ENCODE measurements at places on chromosomes 7 and 10.

- no peak for DNase-seq
Measured at GRCh38 chr10:107232013-107232412, 67.5 kb upstream of the SORCS1 start.

- DNase-seq = no peak
Measured at GRCh38 chr10:44897049-44897448, 14.1 kb upstream of the TMEM72 start.

GRCh38 chr10:31765541-31765940, 163.1 kb downstream of the ARHGAP12 start:
- DNase-seq = no peak

- DNase-seq = no peak
Measured at GRCh38 chr10:5620223-5620721, 46.1 kb downstream of the ASB13 start.

- DNase-seq = no peak
Measured at GRCh38 chr10:133183646-133184378, 23.8 kb downstream of the KNDC1 start.

DNA sequence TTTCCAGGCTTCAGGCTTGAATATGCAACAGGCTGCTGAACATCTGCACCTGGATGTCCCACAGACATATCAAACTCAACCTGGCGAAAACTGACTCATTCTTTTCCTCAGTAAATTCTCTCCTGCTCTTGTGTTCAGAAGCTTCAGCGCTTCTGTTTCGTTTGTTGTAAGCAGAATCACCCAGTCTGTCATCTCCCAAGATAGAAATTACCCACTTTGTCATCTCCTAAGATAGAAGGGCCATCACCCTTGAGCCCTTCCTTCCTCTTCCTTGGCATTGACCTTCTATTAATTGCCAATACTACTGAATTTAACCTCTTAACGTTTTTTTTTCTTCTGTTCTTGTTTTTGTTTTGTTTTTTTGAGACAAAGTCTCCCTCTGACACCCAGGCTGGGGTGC, 59.7 kb downstream of the CPED1 start:
- DNase-seq = no peak

DNA sequence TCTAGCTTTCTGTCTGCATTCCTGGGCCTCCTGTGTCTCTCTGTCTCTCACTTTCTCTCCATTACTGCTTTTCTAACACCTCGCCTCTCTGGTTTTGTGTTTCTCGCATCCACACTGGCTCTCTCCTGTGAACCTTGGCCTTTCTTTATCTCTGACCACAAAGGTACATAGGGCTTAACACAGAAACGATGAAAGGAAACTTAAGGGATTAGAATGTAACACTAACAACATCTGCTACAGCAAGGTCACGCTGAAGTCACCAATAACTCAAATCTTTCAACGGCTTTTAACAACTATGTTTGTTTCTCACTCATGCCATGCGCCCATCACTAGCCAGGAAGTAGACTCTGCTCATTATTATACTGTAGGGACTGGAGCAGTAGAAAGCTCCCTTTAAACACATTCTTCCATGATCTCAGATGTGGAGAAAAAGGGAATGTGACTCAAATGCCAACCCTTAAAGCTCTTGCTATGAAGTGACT, 9.3 kb upstream of the OR6V1 start:
- no peak for DNase-seq

DNA sequence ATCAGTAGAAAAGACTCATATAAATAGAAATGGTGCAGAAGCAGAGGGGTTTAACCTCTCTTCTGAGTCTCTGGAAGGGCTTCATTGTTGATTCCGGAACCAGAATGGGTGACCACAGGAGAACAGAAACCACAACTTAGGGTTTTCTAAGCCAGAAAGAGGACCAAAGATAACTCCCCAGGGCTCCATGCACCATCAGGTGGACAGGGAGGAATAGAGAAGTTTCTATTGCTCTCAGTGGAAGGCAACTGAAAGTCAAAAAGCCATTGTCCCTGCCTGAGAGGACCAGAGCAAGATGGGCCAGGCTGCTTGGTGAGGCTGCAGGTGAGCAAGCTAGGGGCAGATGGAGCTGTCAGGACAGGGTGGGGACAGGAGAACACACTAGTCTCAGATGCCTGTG, 14.6 kb upstream of the NPS start:
- DNase-seq = no peak

- DNase-seq = no peak
Measured at GRCh38 chr7:140456551-140457051, 22.7 kb downstream of the MKRN1 start.

DNA sequence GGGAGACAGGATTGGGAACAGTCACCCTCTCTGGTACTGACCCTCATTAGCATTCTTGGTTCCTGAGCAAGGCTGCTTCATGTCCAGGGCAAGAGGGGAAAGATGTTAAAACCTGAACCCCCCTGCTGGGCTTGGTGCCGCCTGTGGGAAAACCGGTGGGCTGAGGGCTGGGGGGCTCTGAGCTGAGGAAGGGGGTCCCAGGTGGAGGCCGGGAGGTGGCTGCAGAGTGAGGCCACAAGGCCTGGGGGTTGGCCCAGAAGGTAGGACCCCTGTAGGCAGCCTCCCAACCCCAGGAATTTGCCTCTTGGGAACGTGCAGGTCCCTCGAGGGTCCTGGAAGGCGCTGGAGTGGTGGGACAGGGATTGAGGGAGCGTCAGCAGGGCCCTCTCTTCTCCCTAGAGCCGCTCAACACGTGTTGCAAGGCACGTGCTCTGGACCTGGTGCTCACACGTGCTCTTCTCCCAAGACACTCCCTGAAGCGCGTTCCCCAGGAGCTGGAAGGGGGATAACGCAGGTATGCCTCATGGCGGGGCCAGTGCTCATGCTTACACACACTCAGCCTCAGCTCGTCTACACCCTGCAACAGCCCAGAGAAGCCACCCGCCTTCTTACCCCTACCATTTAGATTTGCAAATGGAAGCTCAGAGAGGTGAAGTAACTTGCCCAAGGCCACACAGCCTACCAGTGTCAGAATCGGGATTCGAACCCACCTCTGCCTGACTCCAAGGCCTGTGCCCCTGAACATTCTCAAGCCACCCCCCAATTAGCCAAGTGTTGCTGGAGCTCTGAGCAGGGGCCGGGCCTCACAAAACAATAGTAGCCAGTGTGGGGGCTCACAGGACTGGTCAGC, 64.4 kb downstream of the LHPP start:
- no peak for DNase-seq

GRCh38 chr7:151306860-151307259, 34.8 kb upstream of the NUB1 start:
- DNase-seq = no peak

GRCh38 chr7:105199386-105199785, 185.4 kb downstream of the KMT2E start:
- DNase-seq = no peak

- no peak for DNase-seq
Measured at GRCh38 chr10:131081376-131081775, 230.1 kb downstream of the TCERG1L start.

GRCh38 chr10:57880446-57881227, 387.1 kb downstream of the IPMK start:
- DNase-seq = no peak

GRCh38 chr10:31771331-31771831, 157.2 kb downstream of the ARHGAP12 start:
- no peak for DNase-seq

GRCh38 chr7:1873421-1873820, 203.3 kb downstream of the ELFN1 start:
- DNase-seq = no peak

GRCh38 chr10:11568578-11568977, 42.9 kb downstream of the USP6NL start:
- DNase-seq = no peak

GRCh38 chr10:32005050-32005449, 51.2 kb downstream of the KIF5B start:
- no peak for DNase-seq

DNA sequence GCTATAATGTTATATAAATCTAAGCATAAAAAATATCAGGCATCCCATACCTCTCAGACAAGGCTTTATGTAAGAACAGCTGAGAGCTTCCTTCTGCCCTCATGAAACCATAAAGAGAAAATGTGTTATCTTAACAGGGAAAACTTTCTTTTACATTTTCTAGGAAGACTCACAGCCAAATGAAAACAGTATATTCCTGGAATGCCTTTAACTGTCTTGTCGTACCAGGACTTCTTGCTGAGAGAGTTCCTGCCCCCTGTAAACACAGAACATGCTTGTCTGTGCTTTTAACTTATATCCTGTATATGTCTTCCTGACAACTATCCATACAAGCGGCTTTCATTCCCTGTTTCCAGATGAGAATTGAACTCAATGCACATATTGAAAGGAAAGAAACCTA, 64.8 kb upstream of the AHR start:
- DNase-seq = no peak

- DNase-seq = no peak
Measured at GRCh38 chr7:108004220-108005142, 1.5 kb upstream of the LAMB1 start.

DNA sequence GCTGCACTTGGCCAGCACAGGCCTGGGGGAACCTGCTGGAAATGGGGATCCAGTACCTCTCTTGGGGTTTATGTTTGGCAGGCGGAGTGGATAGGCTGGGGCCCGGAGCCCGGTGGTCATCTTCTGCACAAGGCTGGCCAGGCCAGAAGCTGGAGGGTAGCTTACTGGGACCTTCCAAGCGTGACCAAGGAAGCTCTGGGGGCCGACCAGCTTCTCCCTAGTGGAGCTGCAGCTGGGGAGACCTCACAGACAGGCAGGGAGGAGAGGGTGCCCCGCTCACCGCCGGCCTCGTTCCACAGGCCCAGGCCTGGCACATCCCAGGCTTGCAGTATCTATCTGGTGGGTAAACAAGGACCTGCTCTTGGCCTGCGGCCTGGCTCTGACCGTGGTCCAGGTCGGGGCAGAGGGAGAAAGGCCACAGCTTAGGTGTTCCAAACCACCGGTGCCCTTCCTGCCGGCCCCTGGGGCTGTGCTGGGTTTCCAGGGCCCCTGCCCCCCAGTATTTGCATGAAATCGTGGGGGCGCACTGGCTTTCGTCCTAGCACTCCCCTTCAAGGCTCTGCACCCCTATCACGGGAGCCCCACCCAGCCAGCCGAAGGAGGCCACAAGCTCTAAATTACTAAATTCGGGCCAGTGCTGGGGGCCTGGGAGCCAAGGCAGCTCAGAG, 1.5 kb upstream of the ELFN1 start:
- peak; percentile 20 for DNase-seq

DNA sequence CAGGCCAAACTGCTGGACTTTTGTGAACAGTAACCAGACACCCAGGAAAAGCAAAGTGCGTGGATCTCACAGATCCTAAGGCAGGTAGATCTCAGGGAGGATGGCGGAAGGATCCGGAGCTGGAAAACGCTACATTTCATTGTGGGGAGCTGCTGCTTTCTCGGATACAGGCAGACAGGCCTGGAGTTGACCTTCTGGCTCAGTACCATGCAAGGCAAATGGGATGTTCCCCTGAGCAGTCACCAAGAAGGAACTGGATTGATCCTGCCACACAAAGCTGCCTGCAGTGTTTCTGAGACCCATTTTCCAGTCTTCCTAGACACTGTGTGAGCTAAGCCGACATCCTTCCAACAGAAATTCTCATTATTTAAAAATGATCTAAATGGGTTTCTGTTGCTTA, 65.5 kb downstream of the ZRANB1 start:
- DNase-seq = no peak

Measured in mesothelial cell of epicardium (in vitro differentiated cells).